ENCODE measurements at places on chromosomes 7 and 10.

DNA sequence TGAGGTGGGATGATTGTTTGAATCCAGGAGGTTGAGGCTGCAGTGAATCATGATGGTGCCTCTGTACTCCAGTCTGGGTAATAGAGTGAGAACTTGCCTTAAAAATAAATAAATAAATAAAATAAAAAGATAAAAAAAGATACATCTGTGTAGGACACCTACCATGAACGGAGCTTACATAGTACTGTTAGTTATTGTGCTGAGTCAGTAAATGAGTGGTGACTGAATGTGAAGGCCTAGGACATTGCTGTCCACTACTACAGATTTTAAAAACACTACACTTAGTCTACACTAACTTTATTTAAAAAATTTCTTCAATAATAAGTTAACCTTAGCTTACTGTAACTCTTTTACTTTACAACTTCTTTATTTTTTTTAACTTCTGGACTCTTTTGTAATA, 106.7 kb upstream of the ETV1 start:
- no peak for DNase-seq

DNA sequence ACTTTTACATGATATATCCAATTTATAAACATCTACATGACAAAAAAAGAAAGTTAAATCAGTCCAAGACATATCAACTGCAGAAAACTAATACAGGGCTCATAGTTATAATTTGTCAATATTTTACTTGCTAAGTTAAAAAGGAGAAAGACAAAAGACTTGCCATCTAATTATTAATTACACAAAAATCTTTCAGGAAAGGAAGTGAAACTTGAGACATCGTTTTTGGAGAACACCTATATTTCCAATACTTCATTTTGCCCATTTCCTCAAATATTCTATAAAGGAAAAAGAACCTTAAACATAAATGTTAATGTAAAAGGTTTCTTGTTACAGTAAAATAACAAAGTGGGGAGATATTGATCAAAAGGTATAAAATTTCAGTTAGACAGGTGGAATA, 148.7 kb downstream of the CACNA2D1 start:
- DNase-seq, result no peak

DNA sequence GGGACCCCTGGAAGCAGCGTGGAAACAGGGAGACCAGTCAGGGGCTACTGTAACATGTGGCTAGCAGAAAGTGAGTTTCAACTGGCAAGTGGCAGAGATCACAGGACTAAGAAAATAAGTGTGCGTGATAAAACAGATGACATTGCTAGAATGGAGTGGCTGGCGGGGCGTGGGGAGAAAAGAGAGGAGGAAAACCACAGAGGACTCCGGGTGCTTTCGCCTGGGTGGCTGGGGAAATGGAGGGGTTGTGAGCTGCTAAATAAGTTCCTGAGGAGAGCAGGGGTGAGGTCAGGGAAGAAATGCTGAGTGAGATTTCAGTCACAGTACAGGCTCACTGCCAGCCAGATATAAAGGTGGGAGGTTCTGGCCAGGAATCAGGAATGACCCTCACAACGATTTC, 166.9 kb downstream of the MYOF start:
- no peak for DNase-seq

- no peak for DNase-seq
These were observed 56.1 kb downstream of the TWIST1 start for GRCh38 chr7:19061331-19061730.

DNA sequence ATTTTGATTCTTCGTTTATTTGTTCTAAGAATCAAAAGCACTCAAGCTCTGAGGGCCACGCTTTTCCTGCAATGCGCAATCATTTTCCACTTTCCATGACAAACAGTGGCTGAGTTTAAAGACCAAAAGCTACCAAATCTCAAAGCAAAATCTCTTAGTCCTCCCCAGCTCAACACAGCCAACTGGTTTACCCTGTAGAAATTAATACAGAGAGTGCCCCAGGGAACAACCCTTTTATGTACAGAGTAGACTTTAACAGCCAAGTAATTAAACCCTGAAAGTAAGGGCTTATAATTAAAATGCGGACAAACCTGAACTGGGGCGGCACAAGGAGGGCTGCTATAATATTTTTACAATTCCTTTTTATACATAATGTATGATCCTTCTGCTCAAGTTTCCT, 53.2 kb downstream of the FAM53B start:
- DNase-seq, result no peak

GRCh38 chr10:43884501-43885105, 235.9 kb upstream of the ZNF32 start:
- DNase-seq, result no peak

- DNase-seq, result no peak
These were observed 11.7 kb upstream of the ZNF680 start for GRCh38 chr7:64574540-64575099.

- peak; percentile 8 for DNase-seq
These were observed 17.1 kb downstream of the PDSS1 start for GRCh38 chr10:26714415-26715136.

All from SW480 (cell line).